ENCODE measurements at places on chromosomes 2 and 18.

DNA sequence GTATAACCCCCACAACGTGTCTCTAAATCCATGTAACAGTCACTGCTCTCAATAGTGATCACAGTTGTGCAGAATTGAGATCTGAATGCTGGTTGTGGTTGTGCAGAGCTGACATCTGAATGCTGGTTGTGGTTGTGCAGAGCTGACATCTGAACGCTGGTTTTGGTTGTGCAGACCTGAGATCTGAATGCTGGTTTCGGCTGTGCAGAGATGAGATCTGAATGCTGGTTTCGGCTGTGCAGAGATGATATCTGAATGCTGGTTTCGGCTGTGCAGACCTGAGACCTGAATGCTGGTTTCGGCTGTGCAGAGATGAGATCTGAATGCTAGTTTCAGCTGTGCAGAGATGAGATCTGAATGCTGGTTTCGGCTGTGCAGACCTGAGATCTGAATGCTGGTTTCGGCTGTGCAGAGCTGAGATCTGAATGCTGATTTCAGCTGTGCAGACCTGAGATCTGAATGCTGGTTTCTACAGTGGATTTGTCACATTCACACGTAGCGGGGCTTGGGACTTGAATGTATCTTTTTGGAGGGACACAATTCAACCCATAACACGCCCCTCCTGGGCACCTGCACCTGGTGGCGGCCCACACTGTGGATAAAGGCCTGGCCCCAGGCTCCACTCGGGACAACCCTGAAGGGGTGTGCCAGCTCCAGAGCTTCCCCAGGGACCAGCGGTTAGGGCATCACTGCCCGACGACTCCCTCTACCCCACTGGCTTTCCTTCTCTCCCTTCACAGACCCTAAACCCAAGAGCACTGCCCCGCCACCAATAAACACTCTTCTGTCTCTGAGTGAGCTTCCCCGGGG is 51.1 kb upstream of the SLC66A3 start:
- no peak for DNase-seq

DNA sequence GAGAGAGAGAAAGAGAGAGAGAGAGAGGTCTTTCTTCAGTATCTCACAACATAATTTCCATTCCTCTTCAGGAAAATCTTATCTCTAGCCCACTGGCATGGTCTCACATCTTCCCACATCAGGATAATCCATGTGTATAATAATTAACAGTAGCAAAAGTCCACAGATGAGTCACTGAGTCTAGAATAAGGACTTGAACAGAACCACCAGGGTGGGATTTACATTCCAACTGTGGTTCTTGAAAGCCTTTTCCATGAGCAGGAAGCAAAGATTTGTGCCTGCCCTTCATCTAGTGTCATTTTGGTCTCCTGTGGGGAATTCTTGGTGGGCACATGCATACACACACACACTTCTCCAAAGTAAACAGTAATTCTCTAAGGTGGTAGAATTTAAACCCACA is 107.1 kb upstream of the TCF4 start:
- DNase-seq = no peak

GRCh38 chr18:69659142-69659651 is 258.5 kb downstream of the DOK6 start:
- DNase-seq = no peak

DNA sequence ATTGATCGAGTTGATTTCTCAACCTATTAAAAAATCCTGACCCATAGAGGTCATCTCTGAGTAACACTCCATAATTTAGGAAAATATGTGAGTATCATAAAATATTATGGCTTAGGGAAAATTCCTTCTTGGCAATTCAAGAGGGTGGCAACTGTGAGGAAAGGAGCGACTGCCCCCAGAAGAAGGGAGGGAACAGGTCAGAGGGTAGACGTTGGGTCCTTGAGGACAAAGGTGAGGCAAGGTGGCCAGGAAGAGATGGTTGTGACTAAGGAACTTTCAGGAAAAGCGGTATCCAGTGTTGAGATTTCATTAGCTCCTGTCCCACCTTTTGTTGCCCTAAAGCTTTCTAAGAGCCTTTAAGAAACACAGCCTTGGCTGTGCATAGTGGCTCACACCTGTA is 10.5 kb upstream of the AGAP1 start:
- no peak for DNase-seq

DNA sequence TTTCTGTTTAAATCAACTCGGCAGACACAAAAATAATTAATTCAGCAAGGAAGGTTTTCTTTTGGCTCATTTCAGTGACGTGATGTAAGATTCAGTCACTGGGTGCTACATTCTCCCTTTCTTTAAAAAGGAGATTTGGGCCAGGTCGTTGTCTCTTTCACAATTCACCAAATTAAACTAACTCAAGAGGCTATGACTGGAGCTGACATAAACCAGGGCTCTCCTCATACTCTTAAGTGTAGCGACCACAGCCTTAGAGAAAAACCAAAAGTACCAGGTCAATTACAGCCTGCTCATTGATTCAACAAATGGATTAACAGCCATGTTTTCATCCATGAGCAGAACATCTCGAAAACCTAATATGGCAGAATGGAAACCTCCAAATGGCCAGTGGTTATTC is 85.7 kb downstream of the PAX3 start:
- DNase-seq = peak; percentile 20

GRCh38 chr18:421247-422155 is 79.0 kb downstream of the COLEC12 start:
- DNase-seq = no peak

Data from SK-N-DZ (cell line).